ENCODE measurements at places on chromosomes 5 and 9. TPM values are rescaled to one million over a fixed set of nuclear protein-coding genes. Genes with fewer than 3 reads are reported as not detected.

GRCh38 chr9:15219546-15219945 lies 87.5 kb downstream of the TTC39B start:
- DNase-seq: no peak

DNA sequence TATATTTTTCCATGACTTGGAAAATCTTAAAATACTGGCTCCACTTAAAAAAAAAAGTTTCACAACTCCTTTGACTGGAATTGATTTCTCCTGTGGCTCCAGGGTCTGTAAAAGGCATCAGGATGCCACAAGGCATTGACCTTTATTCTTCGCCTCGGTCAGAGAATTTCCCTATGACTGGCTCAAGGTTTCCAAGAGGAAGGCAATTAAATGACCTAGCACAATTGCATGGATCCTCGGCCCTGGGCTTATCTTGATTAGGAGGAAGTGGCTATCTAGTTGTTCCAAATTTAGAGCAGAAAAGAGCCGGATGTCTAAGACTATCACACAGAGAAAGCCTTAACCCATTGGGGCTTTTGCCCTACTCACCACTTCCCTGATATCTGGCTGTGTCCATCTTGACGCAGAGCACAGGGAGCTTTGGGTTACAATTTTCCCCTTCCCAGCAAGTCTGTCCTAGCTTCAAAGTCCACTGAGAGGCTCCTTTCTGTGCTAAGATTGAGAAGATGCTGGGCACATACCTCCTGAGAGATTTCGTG lies 56.9 kb upstream of the COL15A1 start:
- DNase-seq: no peak

- DNase-seq: no peak
Observed at GRCh38 chr5:112929336-112930081, 7.5 kb upstream of the REEP5 start.

DNA sequence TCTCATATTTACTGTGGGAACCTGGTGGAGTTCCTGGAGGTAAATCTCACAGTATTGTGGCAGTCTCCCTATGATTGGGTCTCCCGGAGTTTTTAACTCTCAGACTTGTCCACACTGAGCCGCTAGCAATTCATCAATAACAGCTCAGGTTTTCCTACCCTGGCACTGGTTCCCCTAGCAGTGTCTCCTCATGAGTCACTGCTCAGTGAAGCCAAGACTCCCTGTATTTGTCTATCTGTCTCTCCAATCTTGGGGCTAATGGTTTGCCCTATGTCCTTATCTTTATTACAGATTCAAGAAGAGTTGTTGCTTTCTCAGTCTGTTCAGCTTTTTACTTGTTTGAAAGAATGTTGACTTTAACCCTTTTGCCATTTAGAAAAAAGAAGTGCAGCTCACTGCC lies 176.7 kb upstream of the FGF10 start:
- no peak for DNase-seq

The NR5A1 gene
- total RNA-seq: 300 TPM

All from spleen (tissue), 13 donors.